ENCODE measurements at places on chromosomes 11 and 22. TPM values are rescaled to one million over a fixed set of nuclear protein-coding genes. Genes with fewer than 3 reads are reported as not detected.

GRCh38 chr22:47572443-47572842, 810.0 kb downstream of the TBC1D22A start:
- DNase-seq = no peak

DNA sequence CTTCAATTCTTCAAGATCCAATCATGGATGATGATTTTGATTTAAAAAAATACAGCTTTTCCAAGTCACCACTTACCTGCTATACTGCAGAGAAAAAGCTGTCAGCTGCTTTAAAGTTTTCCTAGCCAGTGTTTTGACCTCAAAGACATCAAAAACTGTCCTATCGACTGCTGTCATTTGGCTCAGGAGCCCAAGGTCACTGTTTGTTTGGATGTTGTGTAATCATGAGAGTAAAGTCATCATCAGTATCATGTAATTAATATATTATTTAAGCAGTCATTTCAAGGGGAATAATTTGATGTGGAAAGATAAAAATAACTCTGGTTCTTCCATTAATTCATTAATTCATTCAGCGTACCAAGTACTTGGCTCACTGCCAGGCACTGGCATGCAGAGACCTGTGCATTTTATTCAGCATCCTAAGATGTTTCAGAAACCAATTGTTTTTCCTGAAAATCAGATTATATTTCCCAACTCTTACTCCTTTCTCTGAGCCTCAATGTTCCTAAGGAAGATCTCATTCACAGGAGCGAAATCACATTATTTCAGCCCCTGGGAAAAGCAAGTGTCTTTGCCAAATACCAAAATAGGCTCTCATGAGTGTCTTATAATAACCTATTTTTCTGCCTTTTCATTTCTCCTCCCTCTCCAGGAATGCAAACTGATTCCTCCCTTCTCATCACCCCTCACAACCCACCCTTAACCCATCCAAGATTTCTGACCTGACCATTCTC, 59.9 kb downstream of the SLC1A2 start:
- DNase-seq = no peak

GRCh38 chr11:104999721-105000120, 23.2 kb downstream of the CASP5 start:
- DNase-seq = no peak

- DNase-seq = no peak
Measured at GRCh38 chr22:38513063-38513462, 7.0 kb upstream of the DDX17 start.

DNA sequence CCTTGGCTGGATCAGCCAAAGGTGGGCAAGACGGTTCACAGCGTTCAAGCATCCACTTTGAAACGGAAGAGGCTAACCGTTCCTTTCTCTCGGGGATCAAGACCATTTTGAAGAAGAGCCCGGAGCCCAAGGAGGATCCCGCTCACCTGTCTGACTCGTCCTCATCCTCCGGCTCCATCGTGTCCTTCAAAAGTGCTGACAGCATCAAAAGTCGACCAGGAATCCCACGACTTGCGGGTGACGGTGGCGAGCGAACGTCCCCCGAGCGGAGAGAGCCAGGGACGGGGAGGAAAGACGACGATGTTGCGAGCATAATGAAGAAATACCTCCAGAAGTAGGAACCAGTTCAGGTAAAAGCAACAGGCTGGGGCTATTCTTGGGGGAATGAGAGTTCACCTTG, 141.9 kb upstream of the SEZ6L start:
- no peak for DNase-seq

GRCh38 chr11:35146074-35146521, 7.1 kb downstream of the CD44 start:
- DNase-seq = no peak

DNA sequence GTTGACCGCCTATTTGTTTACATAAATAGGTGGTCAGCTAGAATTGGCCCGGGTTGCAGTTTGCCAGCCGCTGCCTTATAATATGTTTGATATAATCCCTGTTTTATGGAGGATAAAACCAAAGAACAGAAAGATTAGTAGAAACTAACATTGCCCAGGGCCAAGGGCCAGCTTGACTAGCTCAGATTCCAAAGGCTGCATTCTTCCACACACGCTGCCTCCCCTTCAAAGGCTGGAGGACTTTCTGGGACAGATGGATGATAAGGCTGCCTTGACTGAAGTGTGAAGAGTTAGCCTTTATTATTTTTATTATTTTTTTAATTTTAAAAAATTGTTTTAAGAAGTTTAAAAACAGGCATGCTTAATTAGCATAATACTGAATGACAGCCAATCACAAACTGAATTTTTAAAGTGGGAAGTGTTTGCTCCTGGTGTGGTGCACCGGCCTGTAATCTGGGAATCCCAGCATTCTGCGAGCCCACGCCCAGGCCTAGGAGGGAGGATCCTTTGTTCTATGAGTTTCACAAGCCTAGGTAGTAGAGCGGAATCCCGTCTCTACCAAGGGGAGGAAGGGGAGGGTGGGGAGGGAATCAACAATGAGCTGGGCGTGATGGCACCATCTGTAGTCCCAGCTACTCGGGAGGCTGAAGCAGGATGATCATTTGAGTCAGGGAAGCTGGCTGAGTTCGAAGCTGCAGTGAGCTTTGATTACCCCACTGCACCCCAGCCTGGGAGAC, 114.9 kb downstream of the NAV2 start:
- DNase-seq = no peak

Gene SLC22A8
- total RNA-seq = not detected

Gene DPAGT1
- 21.4 TPM for total RNA-seq

Gene CELSR1
- total RNA-seq = 1.5 TPM

Gene HTR3B
- total RNA-seq = not detected

Gene CDC42EP1
- total RNA-seq = 61.6 TPM

All from thoracic aorta (tissue), 2 donors.